HTR-8/SVneo (cell line): ENCODE measurements at places on chromosomes 5 and 9.
A peak's percentile ranks its signal among the peaks of the same experiment; 100 is the strongest.

- peak; percentile 19 for DNase-seq
These were observed 40.6 kb downstream of the ZNF883 start for GRCh38 chr9:112971415-112971814.

DNA sequence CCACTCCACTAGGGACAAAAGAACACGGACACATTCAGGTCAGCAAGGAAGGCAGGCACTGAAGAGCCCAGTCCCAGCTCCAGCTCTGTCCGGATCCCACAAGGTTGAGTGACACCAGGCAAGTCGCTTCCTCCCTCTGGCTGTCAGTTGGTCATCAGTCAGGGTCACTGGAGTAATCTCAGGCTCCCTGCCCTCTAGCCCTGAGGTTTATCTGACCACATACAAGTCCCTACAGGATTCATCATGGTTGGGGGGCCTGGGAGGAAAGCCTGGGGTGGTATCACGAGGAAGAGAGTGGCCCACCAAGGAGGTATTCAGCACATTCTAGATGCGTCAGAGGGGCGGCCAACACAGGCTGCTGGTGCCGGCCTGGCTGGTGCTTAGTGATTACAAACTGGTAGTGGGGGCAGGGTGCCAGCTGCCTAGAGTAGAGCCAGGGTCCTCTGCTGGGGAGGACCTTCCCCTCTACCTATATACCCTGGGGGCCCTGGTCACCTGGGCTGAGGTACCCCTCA lies 81.5 kb downstream of the SHB start:
- DNase-seq: no peak

DNA sequence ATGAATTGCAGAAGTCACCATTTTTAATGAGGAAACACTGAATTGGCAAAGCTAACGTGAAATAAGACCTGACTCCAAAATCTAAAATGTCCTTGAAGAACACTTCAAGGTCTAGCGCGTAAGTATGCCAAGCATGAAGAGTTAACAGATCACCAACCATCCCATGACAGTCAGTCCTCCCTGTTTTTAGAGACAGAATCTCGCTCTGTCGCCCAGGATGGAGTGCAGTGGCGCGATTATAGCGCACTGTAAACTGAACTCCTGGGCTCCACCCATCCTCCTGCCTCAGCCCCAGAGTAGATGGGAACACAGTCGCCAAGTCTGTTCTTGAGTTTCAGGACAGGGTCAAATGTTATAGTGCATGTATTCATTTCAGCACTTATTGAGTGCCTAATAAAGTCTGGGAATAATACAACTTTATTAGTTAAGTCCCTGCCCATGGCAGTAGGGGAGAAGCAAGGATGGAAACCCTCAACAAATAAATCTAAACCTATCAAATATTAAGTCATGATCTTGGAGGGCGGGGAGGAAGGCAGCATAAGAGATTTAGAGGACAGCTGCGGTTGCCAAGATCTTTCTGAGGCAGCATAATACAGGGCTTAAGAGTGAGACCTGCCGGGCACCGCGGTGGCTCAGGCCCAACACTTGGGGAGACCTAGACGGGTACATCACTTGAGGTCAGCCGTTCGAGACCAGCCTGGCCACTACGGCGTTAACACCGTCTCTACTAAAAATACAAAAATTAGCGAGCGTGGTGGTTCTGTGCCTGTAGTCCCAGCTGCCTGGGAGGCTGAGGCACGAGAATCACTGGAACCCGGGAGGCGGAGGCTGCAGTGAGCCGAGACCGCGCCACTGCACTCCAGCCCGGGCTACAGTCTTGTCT lies 1.1 kb downstream of the ATPSCKMT start:
- no peak for DNase-seq

DNA sequence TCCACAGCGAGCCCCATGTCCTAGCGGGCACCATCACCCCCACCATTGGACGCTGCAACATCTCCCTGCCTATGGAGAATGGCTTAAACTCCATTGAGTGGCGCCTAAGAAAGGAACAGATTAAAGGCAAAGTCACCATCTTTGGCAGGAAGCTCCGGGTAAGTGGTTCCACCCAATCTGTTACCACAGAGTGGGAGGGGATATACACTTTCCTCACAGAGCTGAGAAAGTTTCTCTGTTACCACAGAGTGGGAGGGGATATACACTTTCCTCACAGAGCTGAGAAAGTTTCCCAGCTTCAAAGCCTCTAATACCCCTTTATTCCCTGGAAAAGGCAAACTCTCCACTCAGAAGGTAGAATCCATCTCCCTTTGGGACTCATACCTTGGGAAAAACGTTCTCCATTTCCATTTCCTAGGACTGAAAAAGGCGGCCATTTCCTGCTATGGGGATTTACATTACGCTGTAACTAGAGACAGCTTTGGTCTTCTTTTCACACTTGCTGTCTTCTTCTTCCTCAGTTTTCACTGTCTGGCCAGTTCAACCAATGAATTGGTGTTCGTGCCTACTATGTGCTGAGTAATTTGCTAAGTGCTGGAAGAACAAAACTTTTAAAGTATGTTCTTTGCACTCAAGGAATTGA lies 63.4 kb upstream of the WWC1 start:
- no peak for DNase-seq

DNA sequence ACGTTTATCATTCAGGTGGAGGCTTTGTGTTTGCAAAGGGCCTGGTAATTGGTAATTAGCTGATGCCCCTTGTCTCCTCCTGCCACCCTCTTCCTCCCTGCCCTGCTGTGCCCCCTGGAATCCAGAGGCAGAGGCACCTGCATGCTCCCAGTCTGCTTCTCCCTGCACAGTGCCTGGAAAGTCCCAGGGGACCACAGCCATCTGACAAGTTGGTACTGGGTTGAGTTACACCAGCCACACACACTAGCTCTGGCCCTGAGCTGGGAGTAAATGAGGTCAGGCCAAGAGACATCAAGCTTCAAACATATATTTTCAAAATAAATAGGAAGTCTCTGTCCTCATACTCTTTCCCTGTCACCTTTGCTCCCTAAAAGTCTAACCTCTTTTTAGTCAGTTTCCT lies 56.3 kb downstream of the INSYN2B start:
- DNase-seq: no peak

DNA sequence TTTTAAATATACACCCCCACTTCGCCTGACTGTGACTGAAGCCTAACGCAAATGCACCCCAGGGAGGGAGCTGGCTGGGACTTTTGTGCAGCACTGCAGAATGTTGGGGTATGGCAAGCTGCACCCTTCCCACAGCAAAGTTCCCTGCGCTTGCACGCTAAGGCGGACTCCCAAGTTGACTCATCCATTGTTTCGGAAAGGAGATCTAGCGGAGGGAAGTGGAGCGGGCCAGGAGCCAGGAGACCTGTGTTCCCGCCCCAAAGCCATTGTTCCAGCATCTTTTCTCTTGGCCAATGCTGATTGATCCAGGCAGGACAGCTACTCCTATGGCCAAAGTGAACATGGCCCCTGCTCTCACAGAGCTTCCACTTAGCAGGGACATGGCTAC lies 202.9 kb downstream of the AOPEP start:
- no peak for DNase-seq

GRCh38 chr9:97803167-97804058 lies 49.6 kb upstream of the FOXE1 start:
- DNase-seq: peak; percentile 65

DNA sequence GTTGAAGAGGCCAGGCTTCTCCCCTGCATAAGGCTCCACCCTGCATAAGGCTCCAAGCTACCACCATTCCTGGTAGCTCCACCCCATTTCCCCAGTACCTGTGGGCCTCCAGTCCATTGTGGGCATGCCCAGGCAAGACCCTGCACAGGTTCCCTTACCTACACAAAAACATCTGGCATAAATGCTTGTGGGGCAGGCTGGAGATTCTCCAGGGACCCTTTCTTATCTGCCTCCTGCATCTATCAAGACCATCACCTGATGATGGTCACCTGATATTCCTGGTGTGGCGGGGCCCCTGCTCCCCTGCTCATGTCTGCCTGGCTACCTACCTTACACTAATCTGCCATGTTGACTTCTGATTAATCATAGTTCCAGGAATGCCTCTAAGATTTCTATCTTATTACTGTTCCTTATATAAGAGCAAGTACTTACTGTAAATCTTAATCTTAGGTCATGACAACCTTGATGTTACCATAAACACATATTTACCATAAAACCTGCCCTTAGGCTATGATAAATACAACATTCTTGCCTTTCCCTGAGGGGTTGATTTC lies 41.0 kb downstream of the FGD3 start:
- DNase-seq: no peak

- DNase-seq: no peak
These were observed 197.7 kb upstream of the OTULINL start for GRCh38 chr5:14383923-14384322.

GRCh38 chr5:77139001-77139400 lies 51.9 kb upstream of the ZBED3 start:
- DNase-seq: no peak

DNA sequence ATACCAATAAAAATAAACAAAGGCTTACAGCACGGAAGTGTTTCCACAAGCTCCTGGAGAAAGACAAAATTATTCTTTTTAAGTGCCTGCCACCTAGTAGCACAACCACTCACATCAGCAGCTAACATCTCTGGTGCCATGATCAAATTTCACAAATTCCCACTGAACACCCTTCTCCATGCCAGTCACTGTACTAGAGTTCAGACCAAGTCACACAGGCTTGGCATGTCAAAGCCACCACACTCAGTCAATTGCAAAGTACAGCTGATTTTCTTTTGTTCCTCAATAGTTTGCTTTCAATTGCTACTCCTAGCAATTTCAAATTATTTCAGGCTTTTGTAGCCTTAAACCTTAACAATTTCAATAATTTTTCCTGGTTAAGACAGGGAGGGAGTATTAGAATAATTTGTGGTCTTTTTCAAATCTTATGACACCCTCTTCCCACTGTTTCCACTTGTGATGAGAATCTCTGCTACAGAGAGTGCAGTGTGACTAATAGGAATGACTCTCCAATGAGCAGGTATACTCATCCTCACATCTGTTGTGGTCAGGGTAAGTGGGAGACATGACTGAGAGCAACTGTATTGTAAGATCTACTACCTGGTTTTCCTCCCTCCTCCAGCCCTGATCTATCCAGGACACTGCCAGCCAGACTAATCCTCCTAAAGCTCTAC lies 46.2 kb downstream of the RNF145 start:
- DNase-seq: peak; percentile 47

DNA sequence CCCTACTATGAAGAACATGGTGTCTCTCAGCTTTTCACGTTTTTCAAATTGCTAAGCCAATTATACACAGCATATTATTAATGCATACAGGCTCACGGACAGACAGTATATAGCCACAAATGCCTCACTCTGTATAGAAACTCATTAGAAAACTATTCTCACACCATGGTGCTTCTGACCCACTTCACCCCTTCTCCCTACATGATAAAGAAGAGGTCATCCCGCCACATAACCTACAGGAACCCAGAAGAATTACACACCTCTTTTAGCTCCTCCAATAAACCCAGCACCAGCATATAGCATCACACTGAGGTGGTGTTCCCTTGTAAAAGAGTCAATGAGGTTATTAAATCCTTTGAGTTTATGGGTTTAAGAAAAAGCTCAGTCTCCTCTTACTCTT lies 5.6 kb downstream of the TLE1 start:
- no peak for DNase-seq

- peak; percentile 2 for DNase-seq
These were observed 104.6 kb upstream of the FAM174A start for GRCh38 chr5:100430268-100431195.

GRCh38 chr9:34252670-34253459 lies 74.0 kb downstream of the UBAP1 start:
- no peak for DNase-seq

DNA sequence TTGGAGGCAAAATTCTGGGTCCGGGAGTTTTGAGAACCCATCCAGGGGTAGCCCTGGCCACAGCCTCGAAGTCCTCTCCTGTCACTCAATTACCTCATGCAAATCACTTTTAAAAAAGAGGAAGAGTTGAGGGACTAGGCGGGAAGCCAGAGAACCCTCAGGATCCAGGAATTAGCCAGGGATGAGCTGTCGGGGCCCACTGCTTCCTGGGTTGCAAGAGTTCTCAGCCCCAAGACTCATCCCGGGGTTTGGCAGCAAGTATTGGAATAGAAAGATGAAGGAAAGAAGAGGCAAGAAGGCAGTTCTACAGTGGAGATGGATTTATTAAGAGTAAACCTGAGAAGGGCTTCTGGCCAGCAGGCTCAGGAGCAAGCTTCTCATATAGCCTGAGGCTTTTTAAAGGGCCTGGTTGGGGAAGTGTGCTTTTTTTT lies 25.6 kb downstream of the C9orf50 start:
- no peak for DNase-seq

GRCh38 chr9:38060681-38061080 lies 8.3 kb downstream of the SHB start:
- DNase-seq: no peak

- DNase-seq: peak; percentile 63
These were observed 26.2 kb upstream of the ACOT12 start for GRCh38 chr5:81420039-81420667.

DNA sequence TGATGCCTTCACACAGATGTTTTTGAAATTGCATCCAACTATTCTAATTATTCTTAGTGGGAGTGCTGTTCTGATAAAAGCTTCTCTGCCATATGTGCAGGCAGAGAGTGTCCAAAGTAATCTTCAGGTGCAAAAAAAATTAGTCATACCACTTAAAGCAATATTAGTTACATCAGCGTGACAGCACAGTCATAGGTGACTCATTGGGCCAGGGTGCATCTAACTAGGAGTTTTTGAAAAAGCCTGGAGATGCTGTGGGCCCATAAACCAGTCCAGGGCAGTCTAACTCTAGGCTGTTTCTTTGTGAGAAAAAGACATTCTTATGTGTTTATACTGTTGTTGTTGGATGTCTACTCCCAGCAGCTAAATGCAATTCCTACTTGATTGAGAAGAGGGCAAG lies 33.0 kb upstream of the C6 start:
- peak; percentile 35 for DNase-seq

DNA sequence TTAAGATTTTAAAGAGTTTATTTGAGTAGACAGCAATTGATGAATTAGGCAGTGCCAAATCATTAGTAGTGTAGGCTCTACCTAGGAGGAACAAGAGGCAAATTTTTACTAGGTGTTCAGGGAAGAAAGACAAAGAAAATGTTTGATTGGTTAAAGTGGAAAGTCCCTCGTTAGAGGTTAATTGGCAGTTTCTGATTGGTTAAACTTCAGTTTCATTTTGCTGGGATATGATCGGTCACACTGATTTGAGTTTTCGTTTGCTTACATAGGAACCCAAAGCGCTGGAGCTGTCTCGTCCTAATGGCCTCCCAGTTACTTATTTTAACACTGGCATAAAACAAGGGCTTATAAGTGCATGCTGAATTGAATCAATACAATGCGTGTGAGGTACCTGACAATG lies 15.1 kb downstream of the DMAC1 start:
- DNase-seq: no peak
